ENCODE measurements at places on chromosomes 13 and 19.

- peak; percentile 47 for DNase-seq
These were observed 2.6 kb upstream of the ZNF175 start for GRCh38 chr19:51568456-51568855.

DNA sequence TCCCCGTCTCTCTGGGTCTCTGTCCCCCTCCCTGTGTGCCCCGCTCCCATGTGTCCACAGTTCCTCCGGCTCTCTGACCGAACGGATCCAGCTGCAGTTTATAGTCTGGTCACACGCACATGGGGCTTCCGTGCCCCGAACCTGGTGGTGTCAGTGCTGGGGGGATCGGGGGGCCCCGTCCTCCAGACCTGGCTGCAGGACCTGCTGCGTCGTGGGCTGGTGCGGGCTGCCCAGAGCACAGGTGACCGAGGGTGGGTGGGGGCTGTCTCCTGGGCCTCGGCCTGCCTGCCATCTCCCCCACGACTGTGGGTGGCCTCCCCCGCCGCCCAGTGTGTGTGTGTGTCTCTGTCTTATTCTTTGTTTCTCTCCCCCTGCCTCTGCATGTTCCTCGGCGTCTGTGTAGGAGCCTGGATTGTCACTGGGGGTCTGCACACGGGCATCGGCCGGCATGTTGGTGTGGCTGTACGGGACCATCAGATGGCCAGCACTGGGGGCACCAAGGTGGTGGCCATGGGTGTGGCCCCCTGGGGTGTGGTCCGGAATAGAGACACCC lies 10.3 kb downstream of the TRPM4 start:
- DNase-seq, result no peak

- DNase-seq, result peak; percentile 53
These were observed 35.4 kb upstream of the MAP3K10 start for GRCh38 chr19:40155749-40156265.

DNA sequence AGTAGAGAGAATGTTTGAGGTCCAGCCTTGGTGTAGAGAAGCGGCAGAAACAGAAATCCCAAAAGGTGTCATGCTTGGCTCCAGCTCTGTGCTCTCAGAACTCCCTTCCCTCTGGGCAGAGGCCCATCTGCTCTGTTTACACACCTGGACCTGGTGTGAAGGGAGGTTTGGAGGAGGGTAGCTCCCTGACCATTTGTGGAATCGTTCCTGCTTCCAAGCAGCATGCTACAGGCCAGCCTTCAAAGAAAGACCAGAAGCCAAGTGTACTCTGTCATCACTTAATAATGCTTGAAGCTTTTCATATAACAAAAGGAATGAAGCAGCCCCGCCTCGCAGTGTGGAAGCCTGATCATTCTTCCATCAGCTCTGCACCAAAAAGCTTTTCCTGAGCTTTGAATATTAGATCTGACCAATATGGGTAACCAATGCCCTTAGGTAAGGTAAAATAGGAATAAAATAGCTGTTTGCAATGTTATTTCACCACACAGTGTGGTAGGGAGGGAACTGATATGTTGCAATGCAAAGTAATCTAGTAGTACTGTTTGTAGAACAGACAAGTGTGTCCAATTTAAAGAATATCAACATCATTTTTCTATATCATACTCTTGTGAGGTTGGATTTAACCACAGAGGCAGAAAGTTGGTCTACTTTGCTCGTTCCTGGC lies 63.3 kb downstream of the ZIC5 start:
- DNase-seq, result no peak

DNA sequence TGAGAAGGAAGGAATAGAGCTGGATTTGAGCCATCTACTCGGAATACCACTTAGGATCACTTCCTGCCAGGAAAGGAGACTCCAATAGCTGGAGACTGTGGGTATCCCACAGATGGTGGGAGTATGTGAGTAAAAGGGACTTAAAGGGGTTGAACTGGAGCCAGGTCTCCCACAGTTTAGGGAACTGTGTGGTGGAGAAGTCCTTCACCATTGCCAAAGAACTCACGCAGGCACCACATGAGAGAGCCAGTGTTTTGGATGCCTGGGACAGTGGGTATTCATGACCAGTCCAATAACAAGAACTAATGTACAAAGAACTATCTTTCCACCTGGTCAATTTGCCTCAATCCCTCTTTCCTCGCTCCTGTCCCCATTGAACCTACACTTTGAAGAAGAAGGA lies 24.4 kb upstream of the MYCBP2 start:
- DNase-seq, result no peak

DNA sequence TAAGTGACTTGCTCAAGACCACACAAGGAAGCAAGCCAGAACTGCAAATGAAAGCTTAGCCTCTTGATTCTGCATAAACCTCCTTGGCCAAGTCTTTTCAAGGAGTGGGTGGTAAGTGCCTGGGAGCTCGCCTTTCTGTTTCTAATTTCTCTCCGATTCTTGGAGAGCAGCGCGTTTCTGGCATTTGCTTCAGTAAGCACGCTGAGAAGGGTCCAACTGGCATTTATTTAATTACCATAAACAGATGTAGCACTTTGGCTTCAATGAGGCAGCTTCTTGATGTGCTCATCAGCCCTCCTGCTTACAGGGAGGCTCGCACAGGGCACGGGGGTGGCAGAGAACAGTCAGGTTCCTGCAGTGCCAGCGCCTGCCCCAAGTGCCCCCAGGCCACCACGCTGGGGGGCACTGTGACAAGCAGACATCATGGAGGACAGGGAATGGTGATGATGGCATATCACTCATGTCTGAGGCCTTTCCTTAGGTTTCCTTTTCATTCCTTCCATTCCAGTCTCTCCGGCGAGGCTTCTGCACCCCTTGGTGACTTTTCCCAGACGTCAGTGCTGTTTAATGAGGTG lies 13.3 kb downstream of the SIAH3 start:
- DNase-seq, result no peak

GRCh38 chr13:34944751-34945150 lies 2.7 kb downstream of the NBEA start:
- no peak for DNase-seq

DNA sequence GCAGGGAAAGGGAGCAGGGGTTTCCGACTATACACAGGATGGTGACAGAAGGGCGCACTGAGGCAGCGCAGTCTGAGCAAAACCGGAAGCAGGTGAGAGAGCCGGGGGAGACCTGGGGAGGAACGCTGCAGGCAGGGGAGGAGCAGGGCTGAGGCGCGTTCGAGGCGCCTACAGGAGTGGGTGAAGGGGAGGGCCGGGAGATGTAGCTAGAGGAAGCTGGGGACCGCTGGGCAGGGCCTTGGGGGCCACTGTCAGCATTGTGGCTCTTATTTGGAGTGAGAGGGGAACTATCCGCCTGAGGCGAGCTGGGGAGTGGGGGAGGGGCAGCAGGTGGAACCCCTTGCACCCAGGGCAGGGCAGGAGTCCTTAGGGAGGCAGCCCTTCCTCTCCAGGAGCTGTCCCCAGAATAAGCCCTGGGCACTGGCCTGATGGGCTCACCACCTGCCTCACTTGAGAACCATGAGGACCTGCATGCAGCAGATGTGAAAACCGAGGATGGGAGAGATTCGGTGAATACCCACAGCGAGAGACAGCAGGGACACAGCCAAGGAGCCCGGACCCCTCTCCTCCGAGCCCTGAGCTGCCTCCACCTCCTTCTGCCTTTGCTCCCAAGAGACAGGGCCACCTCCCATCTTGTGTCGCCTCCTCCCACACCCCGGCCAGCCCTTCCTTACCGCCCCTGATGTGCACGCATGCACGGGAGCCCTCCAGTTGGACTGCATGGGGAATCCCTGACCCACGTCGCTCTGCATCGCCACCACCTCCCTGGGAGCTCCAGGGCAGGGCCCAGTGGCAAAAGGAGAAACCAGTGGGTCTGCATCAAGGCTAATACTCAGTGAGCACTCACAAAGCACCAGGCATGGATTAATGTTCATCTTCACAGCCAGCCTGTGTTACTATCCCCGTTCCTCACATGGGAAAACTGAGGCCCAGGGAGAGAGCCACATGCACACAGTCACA lies 10.3 kb downstream of the AKT2 start:
- no peak for DNase-seq

DNA sequence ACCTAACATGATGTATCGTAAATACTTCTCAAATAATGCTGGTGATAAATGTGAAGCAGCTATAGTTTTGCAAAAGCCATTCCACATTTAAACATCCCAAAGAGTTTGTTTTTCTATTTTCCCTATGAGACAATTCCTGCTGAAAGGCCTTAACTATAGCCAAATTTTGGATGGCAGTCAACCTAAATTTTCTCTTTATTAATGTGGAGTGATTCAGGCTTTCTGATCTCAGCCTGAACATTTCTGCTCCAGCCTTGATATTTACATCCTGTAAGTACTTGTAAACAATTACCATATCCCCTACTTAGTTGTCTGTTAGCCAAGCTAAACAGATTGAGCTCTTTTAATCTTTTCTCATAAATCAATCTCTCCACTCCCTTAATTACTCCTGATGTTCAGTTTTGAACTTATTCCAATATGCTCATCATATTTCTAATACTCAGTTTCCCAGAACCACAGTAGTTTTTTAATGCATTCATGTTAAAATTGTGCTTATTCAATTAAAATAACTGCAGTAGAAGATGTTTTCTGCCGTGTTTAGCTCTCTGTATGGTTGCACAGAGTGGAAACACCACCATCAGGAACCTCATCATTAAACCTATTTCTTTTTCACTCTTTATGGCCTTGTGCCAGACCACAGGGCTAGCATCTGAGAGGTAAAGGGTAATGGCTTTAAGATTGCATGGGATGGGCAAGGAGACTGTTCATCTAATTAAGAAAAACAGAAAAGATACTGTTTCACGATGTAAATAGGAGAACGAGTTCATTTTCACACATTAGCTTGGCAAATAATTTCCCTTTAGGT lies 1235.2 kb upstream of the SLC10A2 start:
- no peak for DNase-seq

GRCh38 chr13:87129602-87130300 lies 541.4 kb upstream of the SLITRK5 start:
- DNase-seq, result no peak

DNA sequence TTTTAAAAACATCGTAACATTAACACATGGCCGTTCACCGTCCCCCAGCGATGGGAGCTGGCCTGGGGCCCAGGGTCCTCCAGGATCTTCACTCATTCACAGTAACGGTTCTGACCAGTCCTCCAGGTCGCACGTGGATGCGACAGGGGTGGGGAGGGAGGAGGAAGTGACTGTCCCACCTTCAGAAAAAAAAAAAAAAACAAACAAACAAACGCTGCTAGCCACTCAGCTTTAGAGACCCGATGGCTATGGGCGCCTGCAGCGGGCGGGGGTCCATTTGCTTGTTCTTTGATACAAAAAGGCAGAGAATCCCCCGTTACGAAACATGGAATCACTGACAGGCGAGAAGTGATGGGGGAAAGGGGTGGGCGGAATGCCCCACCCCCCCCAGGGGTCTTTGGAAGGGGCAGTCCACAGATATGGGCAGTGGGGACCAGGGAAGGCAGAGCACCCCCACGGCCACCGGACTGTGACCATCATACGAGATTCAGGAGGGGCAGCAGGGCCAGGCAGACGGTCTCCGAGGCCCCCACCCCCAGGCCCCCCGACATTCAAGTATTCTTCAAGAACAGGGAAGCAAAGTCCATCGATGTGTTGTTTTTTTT lies 13.3 kb downstream of the MKNK2 start:
- DNase-seq, result no peak

- no peak for DNase-seq
These were observed 187.6 kb upstream of the TSC22D1 start for GRCh38 chr13:44763615-44764301.

DNA sequence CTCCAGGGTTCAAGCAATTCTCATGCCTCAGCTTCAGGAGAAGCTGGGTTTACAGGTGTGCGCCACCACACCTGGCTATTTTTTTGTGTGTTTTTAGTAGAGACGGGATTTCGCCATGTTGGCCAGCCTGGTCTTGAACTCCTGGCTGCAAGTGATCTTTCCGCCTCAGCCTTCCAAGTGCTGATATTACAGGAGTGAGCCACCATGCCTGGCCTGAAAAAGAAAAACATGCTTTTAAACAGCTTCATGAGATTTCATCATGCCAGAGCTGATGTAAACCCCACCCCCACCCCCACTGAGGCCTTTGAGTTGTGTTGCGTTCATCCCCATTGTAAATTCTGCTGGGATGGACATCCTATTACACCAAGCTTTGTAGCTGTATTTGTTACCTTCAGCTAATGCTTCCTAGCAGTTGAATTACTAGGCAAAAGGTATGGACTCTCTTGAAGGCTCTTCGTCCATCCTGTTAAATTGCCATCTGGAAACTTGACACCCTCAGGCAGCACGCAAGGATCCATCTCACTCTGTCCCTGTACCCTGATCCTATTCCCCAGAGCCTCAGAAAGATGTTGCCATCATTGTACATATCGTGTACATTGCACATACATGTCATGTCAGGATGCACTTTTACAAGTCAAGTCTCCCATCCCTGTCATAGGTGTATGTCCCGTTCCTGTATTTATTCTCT lies 47.3 kb downstream of the NFIX start:
- DNase-seq, result no peak

- peak; percentile 65 for DNase-seq
These were observed 202.9 kb downstream of the USP12 start for GRCh38 chr13:26968431-26969341.

- no peak for DNase-seq
These were observed 362.5 kb downstream of the ZNF536 start for GRCh38 chr19:30734669-30735068.

- DNase-seq, result no peak
These were observed 76.1 kb upstream of the PCDH8 start for GRCh38 chr13:52924289-52925148.

DNA sequence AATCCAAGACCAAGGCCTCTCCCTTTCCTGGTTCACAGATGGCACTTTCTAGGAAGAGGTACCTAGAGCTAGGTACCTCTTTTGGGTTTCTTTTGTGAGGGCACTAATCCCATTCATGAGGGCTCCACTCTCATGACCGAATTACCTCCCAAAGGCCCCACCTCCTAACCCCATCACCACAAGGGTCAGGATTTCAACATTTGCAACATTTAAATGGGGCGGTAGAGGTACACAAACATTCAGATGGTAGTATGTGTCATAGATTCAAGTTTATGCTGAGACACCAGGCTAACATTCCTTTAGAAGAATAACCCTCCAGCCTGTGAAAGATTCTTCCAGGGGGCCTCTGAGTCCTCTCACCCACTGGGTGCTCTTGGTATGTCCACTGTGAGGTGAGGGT lies 116.3 kb downstream of the FOXO1 start:
- peak; percentile 29 for DNase-seq

- DNase-seq, result no peak
These were observed 2.2 kb upstream of the USPL1 start for GRCh38 chr13:30615481-30615865.
